ENCODE measurements at places on chromosomes 3 and 15.

- peak; percentile 20 for DNase-seq
Observed at GRCh38 chr3:36679384-36680200, 84.8 kb downstream of the DCLK3 start.

DNA sequence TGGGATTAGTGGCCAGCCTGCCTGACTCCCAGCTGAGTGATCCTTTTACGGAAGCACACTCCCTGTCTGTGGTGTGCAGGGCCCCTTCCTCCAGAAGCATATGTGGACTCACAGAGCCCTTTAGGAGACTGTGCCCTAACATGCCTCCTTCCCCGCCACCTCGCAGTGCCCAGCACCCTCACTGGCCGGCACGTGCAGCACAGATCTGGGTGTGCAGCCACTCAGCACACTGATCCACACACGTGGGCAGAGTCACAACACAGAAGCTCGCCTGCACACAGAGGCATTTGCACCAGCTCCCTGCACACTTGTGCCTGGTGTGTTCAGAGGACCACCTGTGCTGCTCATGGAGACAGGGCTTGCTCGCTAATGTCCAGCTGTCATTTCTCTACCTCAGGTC lies 23.6 kb upstream of the CSPG4 start:
- DNase-seq = no peak

- DNase-seq = no peak
Observed at GRCh38 chr3:136311261-136311660, 61.1 kb downstream of the PCCB start.

- DNase-seq = no peak
Observed at GRCh38 chr3:114770874-114771273, 376.2 kb downstream of the ZBTB20 start.

DNA sequence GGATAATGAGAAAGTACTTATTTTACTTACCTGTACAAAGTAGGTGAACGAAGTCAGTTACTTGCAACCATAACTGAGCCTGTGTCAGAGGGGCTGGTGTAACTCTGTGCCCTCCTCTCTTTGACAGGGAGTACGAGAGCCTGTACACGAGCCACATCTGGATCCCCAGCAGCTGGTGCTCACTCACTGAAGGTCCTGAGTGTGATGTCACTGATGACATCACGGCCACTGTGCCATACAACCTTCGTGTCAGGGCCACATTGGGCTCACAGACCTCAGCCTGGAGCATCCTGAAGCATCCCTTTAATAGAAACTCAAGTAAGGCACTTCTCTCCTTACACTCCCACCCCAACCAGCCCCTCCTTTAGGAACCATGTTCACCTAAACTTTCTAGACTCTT lies 24.2 kb downstream of the IL20RB start:
- DNase-seq = no peak

GRCh38 chr3:89360156-89360555 lies 252.7 kb downstream of the EPHA3 start:
- no peak for DNase-seq

DNA sequence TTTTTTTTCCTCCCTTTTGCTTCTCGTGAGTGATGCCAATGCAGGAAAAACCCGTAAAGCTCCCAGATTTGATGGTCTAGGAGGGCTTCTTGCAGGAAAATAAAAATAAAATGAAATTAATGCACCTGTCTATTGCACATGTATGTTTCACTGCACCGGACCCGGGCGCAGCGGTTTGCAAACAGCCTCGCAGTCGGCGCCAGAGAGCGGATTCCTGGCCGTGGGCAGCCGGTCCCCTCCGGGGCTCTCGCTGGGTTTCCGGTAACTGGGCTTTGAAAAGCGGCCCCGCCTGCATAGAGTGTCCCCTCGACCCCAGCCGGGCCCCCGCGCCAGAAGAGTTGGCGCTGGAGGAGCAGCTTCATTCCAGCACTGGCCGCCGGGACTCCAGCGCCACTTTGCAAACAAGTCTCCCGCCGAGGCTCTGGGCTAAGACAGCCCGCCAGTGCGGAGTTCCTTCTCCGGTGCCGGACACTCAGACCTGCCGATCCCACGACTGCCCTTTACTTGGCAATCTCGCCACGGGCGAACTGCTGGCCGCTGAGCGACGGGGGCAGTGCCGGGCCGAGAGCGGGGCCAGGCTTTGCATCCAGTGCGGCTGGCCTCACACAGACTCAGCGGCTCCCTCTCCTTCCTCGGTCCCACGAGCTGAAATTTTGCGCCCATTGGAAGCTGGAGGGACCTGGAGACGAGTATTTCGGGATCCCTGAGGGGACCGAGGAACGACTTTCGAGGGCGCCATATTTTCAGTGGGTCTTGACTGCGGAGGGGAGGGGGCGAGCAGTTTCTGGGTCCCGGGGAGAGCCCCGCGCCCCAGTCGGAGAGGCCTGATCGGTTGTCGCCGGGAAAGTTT lies 225.9 kb upstream of the C2CD4B start:
- peak; percentile 44 for DNase-seq

GRCh38 chr15:57427367-57427821 lies 51.1 kb downstream of the CGNL1 start:
- no peak for DNase-seq
